ENCODE measurements at places on chromosomes 7 and 10.

GRCh38 chr10:83545901-83546391 lies 593.4 kb upstream of the GHITM start:
- no peak for DNase-seq

- no peak for DNase-seq
These were observed 59.0 kb downstream of the PODXL start for GRCh38 chr7:131497454-131497853.

- DNase-seq, result peak; percentile 32
These were observed 650 bp upstream of the TM9SF3 start for GRCh38 chr10:96587264-96588059.

DNA sequence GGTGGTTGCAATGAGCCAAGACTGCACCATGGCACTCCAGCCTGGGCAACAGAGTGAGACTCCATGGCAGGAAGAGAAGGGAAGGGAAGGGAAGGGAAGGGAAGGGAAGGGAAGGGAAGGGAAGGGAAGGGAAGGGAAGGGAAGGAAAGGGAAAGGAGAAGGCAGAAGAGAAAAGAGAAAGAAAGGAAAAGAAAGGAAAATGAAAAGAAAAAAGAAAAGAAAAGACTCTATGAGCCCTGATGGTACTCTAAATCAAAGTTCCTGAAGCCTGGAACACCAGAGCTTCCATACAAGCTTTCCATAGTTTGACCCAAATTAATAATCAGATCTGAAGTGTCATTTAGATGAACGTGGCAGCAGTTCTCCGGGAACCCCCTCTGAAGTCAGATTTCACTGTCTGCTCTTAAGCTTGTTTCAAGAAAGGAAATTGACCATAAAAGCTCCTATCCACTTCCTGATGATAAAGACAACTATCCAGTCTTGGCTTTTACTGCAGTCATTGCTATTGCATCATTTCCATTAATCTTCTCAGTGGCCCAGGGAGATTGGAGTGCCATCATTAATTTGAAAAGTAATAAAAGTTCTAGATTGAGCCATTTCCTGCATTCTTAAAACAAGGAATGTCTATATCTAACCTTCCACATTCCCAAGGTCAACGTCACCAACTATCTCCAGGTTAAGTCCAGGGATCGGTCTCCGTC lies 44.2 kb upstream of the FRMD4A start:
- no peak for DNase-seq

GRCh38 chr7:141012044-141012685 lies 2.6 kb downstream of the MRPS33 start:
- DNase-seq, result peak; percentile 58

DNA sequence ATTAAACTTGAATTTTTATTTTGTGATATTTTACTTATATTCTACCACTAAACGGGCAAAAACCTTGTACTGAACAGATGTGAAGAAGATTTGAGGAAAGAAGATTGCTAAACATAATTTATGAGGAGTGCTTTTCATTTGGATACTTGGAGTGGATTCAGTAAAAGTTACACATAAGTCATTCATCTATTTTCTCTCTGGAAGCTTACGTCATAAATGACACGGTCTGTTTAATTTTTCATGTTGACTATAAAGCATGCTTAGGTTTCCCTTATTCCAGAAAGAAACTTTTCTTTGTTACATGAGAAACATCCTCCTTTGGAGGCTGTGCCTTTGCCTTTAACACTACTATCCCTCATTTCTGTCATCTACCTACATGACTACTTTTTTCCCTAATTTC lies 53.9 kb downstream of the TFEC start:
- no peak for DNase-seq

GRCh38 chr7:130500910-130501309 lies 9.0 kb downstream of the MEST start:
- DNase-seq, result no peak

DNA sequence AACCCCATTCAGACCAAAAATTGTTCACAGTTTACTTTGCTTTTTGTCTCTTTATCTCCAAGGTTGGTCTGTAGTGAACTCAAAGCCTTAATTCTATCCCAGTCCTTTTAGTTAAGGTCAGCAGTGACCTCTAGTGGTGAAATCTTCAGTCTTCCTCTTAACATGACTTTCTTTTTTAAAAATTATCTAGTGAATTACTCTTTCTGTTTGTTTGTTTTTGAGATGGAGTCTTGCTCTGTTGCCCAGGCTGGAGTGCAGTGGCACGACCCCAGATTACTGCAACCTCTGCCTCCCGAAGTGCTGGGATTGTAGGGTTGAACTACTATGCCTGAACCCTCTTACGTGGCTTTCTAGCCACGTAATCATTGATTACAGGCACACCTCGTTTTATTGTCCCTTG lies 25.0 kb downstream of the ZNF487 start:
- no peak for DNase-seq

DNA sequence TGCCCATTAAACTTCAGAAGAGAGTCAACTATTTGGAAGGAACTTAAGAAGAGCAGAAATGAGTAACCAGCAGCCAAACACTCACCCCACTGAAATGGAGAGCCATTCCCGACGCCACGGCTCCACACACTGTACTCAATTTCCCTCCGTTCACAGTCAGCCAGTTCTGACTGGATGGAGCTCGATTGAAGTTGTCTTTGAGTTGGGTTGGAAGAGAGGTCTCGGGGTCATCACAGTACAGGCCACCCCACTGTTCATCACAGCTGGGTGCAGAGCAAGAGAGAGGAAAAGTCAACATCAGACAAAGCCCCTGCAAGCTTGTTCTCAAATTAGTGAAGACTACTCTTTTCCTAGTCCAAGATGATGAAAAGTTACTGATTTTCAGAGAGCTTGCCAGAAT lies 75.9 kb upstream of the SLC26A5 start:
- no peak for DNase-seq

- no peak for DNase-seq
These were observed 281.4 kb upstream of the TAC1 start for GRCh38 chr7:97450516-97450915.

- no peak for DNase-seq
These were observed 135.2 kb downstream of the ADCY1 start for GRCh38 chr7:45709168-45710042.

- DNase-seq, result no peak
These were observed 177.3 kb upstream of the PHYHIPL start for GRCh38 chr10:58998924-58999713.

DNA sequence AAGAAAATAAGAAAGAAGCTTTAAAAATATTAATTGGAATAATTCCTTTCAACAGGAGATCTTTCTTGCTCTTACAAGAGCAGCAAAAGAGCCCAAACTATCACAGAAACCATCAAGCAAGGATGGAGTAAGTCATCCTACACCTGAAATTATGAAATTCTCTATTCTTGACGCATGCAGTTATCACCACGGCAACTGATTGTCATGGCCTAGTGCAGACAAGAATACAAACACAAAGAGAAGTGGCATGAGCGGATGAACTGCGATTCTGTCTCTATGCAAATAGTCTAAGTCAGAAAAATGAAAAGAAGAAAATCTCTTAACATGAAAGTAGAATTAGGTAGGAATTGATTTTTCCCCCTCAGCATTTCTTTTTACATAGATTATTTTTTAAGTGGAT lies 54.8 kb upstream of the SLC35B4 start:
- no peak for DNase-seq
